ENCODE measurements at places on chromosomes 5 and 9. TPM values are rescaled to one million over a fixed set of nuclear protein-coding genes. Genes with fewer than 3 reads are reported as not detected.

DNA sequence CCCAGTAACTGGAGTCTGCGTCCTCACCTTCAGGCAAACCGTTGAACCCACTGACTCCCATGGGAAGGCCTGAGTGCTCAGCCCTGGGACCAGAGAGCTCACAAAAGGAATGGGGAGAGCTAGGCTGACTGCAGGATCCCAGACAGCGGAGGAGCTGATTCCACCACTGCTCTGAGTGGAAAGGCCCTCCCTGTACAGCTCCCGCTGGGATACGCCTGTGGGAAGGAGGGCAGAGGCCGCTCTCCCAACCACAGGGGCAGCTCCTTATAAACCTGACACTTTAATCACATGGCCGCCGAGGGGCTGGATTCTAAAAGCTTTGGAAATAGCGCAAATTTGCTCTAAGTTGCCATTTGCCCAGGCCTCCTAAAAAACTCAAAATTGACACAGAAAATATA lies 37.1 kb downstream of the DBH start:
- H3K36me3 ChIP-seq, result no peaks in the 10 kb centered on the region
- peaks cover 18% of the 10 kb centered on the region for H3K4me1 ChIP-seq
- H3K27me3 ChIP-seq, result no peaks in the 10 kb centered on the region
- no peak overlapping the region for H3K27ac ChIP-seq
- H3K4me3 ChIP-seq, result no peak overlapping the region

DNA sequence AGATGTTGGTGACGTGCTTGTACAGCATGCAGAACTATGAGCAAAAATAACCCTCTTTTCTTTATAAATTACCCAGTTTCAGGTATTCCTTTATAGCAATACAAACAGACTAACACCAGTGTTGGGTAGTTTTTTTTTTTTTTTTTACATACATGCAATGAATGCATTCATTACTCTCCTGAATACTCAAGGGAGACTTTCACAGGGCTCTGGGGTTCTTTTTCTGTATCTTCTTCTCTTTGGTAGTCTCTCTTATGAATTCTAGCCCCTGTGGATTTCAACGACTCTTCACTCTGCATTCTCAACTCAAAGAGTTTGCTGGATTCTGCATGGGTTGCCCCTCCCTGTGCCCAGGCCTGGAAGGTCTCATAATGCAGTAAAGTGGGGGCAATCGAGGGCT lies 27.8 kb downstream of the PTTG1 start:
- no peaks in the 10 kb centered on the region for H3K27me3 ChIP-seq
- H3K27ac ChIP-seq, result no peak overlapping the region
- no peak overlapping the region for H3K4me3 ChIP-seq
- H3K36me3 ChIP-seq, result no peaks in the 10 kb centered on the region

DNA sequence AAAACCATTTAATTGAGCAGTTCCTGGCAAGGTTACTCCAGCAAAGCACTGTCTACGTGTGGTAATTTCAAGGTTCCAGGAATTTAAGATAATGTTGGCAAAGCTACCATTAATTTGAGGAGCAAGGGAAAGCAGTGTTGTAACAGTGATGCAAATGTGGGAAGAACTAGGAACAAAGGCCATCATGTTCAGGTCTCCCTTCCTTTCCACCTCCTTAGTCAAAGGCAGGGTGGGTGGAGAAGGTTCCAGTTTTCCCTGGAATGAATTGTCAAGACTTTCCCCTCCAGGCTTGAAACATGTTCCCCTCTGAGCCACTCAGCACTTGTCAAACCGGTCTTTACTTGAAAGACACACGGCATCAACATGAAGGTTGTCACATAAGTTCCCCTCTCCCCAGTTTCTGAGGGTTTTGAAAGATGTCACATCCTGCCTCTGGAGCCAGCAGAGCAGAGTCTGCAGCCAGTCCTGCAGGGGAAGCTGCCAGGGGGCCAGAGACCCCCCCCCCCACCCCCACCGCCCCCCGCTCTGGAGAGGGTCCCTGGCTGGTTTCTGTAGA lies 226.0 kb downstream of the GAS1 start:
- H3K27ac ChIP-seq, result no peak overlapping the region
- no peaks in the 10 kb centered on the region for H3K27me3 ChIP-seq
- no peak for DNase-seq
- no peaks in the 10 kb centered on the region for H3K36me3 ChIP-seq
- peaks cover 8% of the 10 kb centered on the region for H3K4me1 ChIP-seq

DNA sequence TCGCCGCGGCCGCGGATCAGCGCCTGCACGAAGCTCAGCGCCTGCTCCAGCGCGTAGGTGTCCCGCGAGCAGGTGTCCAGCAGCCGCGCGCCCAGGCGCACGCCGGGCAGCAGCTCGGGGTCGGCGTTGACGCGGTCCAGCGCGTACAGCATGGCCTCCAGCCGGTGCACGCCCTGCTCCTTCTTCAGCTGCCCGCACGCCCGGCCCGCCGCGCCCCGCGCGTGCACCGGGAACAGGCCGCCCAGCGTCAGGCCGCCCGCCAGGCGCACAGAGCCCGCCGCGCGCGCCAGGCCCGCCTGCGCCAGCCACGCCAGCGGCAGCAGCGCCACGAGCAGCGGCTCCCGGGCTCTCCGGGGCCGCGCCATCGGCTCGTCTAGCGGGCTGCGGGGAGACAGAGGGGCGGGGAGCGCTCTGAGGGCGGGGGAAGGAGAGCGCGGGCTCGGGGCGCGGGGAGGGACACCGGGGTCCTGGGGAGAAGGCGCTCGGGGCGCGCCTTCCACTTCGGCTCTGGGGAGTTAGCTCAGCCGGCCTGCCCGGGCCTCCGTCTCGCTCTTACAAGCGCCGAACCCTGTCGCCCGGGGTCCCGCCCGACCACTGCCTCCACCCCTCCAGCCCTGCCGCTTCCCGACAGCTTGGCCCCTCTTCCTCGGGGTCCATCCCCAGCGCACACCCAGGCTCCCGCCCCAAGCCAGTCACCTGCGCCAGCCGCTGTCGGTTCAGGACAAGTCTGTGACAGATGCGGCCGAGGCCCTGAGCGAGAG lies at the start of gene GRM6:
Gene GRM6 (minus strand): TSS at position 741 of the 761 bp plus-strand sequence. CDS start 376 bp downstream, at position 365.
- H3K4me1 ChIP-seq, result no peaks in the 10 kb centered on the region
- H3K27me3 ChIP-seq, result no peaks in the 10 kb centered on the region
- no peak within 1 kb of the TSS for H3K27ac ChIP-seq
- H3K4me3 ChIP-seq, result no peak within 1 kb of the TSS
- H3K36me3 ChIP-seq, result no peaks in the 10 kb centered on the region
- no peak for DNase-seq

- peak overlapping the region; percentile 95 for H3K27ac ChIP-seq
- H3K36me3 ChIP-seq, result peaks cover 17% of the 10 kb centered on the region
- peak; percentile 44 for DNase-seq
Observed at GRCh38 chr5:73564675-73565074, 764 bp downstream of the ANKRA2 start.

- no peaks in the 10 kb centered on the region for H3K27me3 ChIP-seq
- no peak overlapping the region for H3K27ac ChIP-seq
- DNase-seq, result peak; percentile 80
- no peak overlapping the region for H3K4me3 ChIP-seq
- H3K36me3 ChIP-seq, result peaks cover 31% of the 10 kb centered on the region
- H3K4me1 ChIP-seq, result peaks cover 31% of the 10 kb centered on the region
Observed at GRCh38 chr5:179763215-179763945, 30.4 kb upstream of the LTC4S start.

DNA sequence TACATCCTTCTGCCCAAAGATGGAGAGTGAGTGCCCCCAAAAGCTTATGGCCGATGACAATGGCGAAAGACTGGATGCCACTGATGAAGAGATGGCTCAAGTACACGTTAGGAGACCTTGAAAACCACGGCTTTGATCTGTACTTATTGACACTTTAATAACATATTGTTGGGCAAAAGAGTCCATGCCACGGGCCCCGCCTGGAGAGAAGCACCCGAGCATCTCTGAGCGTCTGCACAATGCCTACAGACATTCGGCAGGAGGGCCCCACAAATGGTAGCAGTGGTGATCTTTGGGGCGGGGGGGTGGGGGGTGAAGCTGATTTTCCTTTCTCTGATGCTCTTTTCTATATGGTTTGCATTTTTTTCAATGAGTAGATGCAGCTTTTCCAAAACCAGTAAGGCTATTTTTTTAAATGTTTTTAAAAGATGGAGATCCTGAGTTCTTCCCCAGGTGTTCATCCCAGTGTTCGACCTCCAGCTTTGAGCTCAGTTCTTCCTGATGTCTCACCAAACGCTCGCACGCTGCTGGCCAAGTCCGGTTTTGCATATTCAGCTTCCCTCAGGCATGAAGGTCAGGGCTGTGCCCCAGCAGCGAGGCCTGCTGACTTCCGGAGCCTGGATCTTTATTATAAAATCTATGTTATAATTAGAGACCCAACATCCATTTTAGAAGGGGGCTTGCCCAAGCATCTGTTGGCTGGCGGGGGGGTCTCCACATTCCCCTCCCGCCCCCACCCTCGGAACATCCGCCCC lies 34.3 kb upstream of the BARHL1 start:
- H3K27me3 ChIP-seq, result peaks cover 10% of the 10 kb centered on the region
- H3K4me1 ChIP-seq, result peaks cover 7% of the 10 kb centered on the region
- no peak overlapping the region for H3K4me3 ChIP-seq
- no peaks in the 10 kb centered on the region for H3K36me3 ChIP-seq

DNA sequence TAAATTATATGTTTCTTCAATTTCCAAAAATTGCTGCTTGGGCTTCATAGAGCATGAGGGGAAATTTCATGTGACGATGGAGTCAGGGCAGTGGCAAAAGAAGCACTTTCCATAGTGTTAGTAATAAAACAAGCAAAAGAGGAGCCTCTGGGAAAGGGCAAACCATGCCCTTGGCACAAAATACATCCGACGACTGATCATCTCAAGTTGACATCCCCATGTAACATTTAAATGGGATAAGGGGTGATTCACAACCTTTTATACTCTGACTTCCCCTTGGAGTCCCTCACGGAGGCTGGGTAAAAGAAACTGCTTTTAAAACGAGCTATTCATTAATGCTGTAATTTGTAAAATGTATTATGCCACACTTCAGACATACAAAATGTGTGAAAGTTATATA lies 161.4 kb upstream of the DMRT1 start:
- H3K4me1 ChIP-seq, result no peaks in the 10 kb centered on the region
- H3K36me3 ChIP-seq, result no peaks in the 10 kb centered on the region
- no peak overlapping the region for H3K27ac ChIP-seq
- H3K27me3 ChIP-seq, result no peaks in the 10 kb centered on the region

- H3K27ac ChIP-seq, result no peak overlapping the region
- H3K27me3 ChIP-seq, result no peaks in the 10 kb centered on the region
- H3K4me1 ChIP-seq, result no peaks in the 10 kb centered on the region
- H3K36me3 ChIP-seq, result peaks cover 4% of the 10 kb centered on the region
Observed at GRCh38 chr9:14678776-14679175, 14.5 kb downstream of the ZDHHC21 start.

- H3K4me1 ChIP-seq, result peaks cover 9% of the 10 kb centered on the region
- DNase-seq, result no peak
Observed at GRCh38 chr5:402615-403359, 40.2 kb upstream of the EXOC3 start.

- no peak overlapping the region for H3K27ac ChIP-seq
- H3K4me1 ChIP-seq, result no peaks in the 10 kb centered on the region
- no peak overlapping the region for H3K4me3 ChIP-seq
- H3K27me3 ChIP-seq, result no peaks in the 10 kb centered on the region
- H3K36me3 ChIP-seq, result no peaks in the 10 kb centered on the region
Observed at GRCh38 chr5:8068078-8068477, 199.1 kb downstream of the MTRR start.

The GMCL2 gene
- total RNA-seq, result not detected

The C5 gene
- total RNA-seq, result 1.5 TPM

The LHX2 gene
- not detected for total RNA-seq

Measured in natural killer cell (primary cell).